M059J (cell line): ENCODE measurements at places on chromosomes 1 and 21. TPM values are rescaled to one million over a fixed set of nuclear protein-coding genes. Genes with fewer than 3 reads are reported as not detected.

GRCh38 chr1:232905331-232906034, 44.9 kb upstream of the NTPCR start:
- DNase-seq: peak; percentile 59

The TMEM269 gene
- total RNA-seq: 0.02 TPM in 1 of 2 replicates, not detected in the other

The LCE1E gene
- not detected in 2 replicates for total RNA-seq

DNA sequence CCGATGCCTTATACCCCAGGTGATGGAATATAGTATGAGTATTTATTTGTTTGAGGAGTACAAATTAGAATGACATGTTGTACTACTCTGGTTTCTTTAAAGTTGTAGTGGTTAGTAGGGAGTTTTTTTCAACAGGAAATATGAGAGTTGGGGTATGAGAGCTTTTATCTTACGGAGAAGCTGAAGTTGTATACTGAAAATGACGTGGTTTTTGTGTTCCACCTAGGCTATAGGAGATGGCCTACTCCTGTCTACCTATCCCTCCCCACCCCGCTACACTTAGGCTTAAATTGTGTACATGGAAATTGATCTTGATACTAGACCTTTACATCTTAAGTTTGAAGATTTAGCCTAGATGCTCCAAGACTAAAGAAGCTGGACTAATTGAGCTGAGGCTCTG, 6.8 kb upstream of the HAX1 start:
- DNase-seq: no peak

The INKA2 gene
- total RNA-seq: 2.9 TPM in 2 replicates

DNA sequence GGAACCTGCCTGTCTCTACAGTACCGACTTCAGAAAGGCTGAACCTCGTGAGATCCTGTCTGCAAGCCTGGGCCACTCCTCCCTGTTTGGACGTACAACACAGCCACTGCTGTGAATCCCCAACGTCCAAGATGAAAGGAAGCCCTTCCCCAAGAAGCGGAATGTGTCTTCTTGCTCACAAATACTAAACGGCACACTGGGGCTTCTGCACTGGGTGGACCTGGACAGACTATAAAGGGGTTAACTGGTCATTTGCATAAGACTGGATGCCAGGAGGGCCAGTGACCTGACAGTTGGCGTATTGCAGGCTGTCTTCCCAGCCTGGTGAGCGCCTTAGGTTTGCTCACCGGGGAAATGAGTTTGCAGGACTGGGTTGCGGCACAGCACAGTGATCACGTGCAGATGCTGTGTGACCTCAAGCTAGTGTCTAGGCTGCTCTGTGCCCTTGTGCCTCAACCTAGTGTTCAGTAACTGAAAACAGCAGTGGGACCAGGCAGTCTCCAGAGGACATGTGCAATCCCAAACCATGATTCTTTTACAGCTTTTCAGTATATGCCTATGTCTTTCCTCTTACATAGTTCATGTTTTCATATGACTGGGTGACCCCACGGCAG, 19.5 kb upstream of the AJAP1 start:
- DNase-seq: no peak

- DNase-seq: no peak
Observed at GRCh38 chr1:165988817-165989216, 161.4 kb downstream of the UCK2 start.

- no peak for DNase-seq
Observed at GRCh38 chr1:15876357-15877055, 29.0 kb downstream of the SPEN start.

The LENEP gene
- not detected in 2 replicates for total RNA-seq

DNA sequence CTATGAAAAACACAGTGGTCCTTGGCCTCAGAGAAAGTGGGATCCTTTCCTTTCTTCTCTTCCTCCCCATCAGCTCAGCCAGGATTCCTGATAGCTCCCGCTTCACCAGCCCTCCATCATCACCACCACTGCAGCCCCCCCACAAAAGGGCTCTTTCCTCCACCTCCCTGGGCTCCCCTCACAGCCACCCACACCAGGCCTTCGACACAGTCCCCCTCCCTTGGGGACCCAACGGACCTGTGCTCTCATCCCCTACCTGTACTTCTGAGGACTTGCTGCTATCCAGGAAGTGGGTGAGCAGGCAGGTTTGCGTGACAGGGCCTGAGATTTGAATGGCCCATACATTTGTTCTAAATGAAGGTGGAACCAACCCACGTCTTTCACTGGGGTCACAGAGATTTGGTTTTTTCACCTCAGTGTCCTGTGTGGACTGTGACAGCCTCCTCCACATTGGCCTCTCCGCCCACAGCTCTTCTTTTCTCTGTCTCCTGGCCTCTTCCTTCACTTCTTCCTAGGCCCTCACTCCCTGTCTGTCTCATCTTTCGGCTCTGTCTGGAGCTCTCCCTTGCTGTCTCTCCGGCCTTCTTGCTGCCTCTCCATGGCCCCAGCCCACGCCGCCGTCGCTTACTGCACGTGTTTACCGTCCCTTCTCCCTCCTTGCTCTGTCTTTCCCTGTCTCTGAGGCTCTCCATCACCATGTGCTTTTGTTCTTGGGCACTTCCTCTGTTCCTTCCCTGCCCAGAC, 238.6 kb downstream of the FOXD2 start:
- DNase-seq: no peak

GRCh38 chr21:22711636-22712035, 1713.4 kb downstream of the NCAM2 start:
- DNase-seq: no peak

- DNase-seq: no peak
Observed at GRCh38 chr1:212951126-212951946, 995 bp downstream of the VASH2 start.

The NR1I3 gene
- not detected in 2 replicates for total RNA-seq
